GM23248 (cell line): ENCODE measurements at places on chromosomes 6 and 20. TPM values are rescaled to one million over a fixed set of nuclear protein-coding genes. Genes with fewer than 3 reads are reported as not detected.

The RAB23 gene
- 78.6 and 81.7 TPM in 2 replicates for total RNA-seq

The ZBTB24 gene
- 6.8 and 7.6 TPM in 2 replicates for total RNA-seq

The DAAM2 gene
- total RNA-seq: 5.1 and 5.6 TPM in 2 replicates

The ZNF165 gene
- total RNA-seq: 0.25 and 0.86 TPM in 2 replicates

The MED20 gene
- 21.0 and 30.6 TPM in 2 replicates for total RNA-seq

The HIVEP2 gene
- 15.0 and 21.0 TPM in 2 replicates for total RNA-seq

The ZC2HC1B gene
- not detected in 2 replicates for total RNA-seq

The BHLHE23 gene
- total RNA-seq: not detected in 2 replicates

The TBCC gene
- total RNA-seq: 36.9 and 37.3 TPM in 2 replicates

GRCh38 chr6:16406966-16407365 lies 168.6 kb downstream of the GMPR start:
- H3K27ac ChIP-seq: no peak overlapping the region
- H3K4me3 ChIP-seq: no peak overlapping the region
- H3K4me1 ChIP-seq: peaks cover 11% of the 10 kb centered on the region
- H3K27me3 ChIP-seq: no peaks in the 10 kb centered on the region

- H3K27ac ChIP-seq: no peak overlapping the region
- DNase-seq: no peak
- H3K4me1 ChIP-seq: 0 out of 2 replicates have a peak, but pooled peaks cover 5% of the 10 kb centered on the region
- no peaks in the 10 kb centered on the region for H3K36me3 ChIP-seq
- H3K4me3 ChIP-seq: no peak overlapping the region
- no peaks in the 10 kb centered on the region for H3K27me3 ChIP-seq
These were observed 6.1 kb upstream of the ULBP2 start for GRCh38 chr6:149935668-149936067.

- no peaks in the 10 kb centered on the region for H3K27me3 ChIP-seq
- H3K4me3 ChIP-seq: no peak overlapping the region
- H3K27ac ChIP-seq: no peak overlapping the region
- H3K36me3 ChIP-seq: no peaks in the 10 kb centered on the region
These were observed 274.1 kb upstream of the FLRT3 start for GRCh38 chr20:14611479-14611878.

- no peak overlapping the region for H3K4me3 ChIP-seq
- no peak overlapping the region for H3K27ac ChIP-seq
- peaks cover 39% of the 10 kb centered on the region for H3K4me1 ChIP-seq
- DNase-seq: no peak
These were observed 108.7 kb downstream of the FYN start for GRCh38 chr6:111764238-111765175.

DNA sequence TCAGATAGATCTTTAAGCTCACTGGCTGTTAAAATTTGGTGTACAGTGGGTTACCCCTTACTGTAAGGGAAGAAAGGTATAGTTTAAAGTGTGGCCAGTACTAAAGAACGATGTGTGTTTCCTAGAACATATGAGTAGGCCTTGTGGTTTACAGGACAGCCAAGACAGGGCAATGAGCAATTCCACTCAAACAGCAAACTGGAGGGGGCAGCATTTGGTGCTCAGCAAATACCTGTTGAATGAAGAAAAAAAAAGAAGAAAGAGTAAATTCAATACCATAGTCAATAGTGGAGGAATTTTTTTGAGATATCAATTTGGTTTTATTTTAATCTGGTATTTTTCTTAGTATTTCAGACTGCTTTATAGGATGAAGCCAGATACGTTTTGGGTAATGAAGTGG lies 3.8 kb upstream of the NCOA5 start:
- H3K4me1 ChIP-seq: no peaks in the 10 kb centered on the region
- H3K4me3 ChIP-seq: no peak overlapping the region
- DNase-seq: peak; percentile 27
- H3K27me3 ChIP-seq: peaks cover 25% of the 10 kb centered on the region

- H3K4me1 ChIP-seq: no peaks in the 10 kb centered on the region
- no peaks in the 10 kb centered on the region for H3K27me3 ChIP-seq
- no peak overlapping the region for H3K4me3 ChIP-seq
- H3K27ac ChIP-seq: no peak overlapping the region
- DNase-seq: no peak
These were observed 771.9 kb upstream of the DEFB115 start for GRCh38 chr20:30485331-30486102.

GRCh38 chr6:37207903-37208456 lies 38.0 kb downstream of the PIM1 start:
- H3K27me3 ChIP-seq: no peaks in the 10 kb centered on the region
- no peaks in the 10 kb centered on the region for H3K36me3 ChIP-seq
- DNase-seq: peak; percentile 76
- 0 out of 2 replicates have a peak, but pooled peaks cover 6% of the 10 kb centered on the region for H3K4me1 ChIP-seq

DNA sequence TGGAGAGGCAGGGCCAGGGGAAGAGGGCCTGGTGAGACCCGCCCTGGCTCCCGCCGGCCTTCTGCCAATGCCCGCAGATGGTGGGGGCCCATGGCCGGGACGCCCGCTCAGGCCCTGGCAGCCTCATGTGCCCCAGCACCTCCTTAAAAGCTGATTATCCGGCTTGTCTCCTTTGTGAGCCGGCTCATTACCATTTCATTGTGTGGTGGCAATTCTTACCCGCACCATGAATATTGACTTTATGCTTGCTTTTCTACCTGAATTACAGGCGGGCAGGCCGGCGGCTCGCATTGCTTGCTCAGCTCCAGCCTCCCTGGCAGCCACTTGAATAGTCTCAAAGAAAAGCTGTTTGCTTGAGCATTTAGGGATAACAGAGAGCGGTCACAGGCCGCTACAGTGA lies 120.0 kb upstream of the JAG1 start:
- H3K27ac ChIP-seq: no peak overlapping the region
- no peaks in the 10 kb centered on the region for H3K36me3 ChIP-seq
- H3K4me3 ChIP-seq: no peak overlapping the region
- DNase-seq: no peak
- H3K4me1 ChIP-seq: no peaks in the 10 kb centered on the region
- H3K27me3 ChIP-seq: peaks cover 13% of the 10 kb centered on the region

- H3K4me1 ChIP-seq: peaks cover 50% of the 10 kb centered on the region
- H3K4me3 ChIP-seq: no peak overlapping the region
- no peaks in the 10 kb centered on the region for H3K27me3 ChIP-seq
- no peak overlapping the region for H3K27ac ChIP-seq
- DNase-seq: no peak
These were observed 21.6 kb upstream of the TOP1 start for GRCh38 chr20:41006936-41007474.

GRCh38 chr6:33171880-33172687 lies 20.2 kb downstream of the COL11A2 start:
- H3K36me3 ChIP-seq: no peaks in the 10 kb centered on the region
- no peaks in the 10 kb centered on the region for H3K27me3 ChIP-seq
- DNase-seq: no peak
- no peak overlapping the region for H3K27ac ChIP-seq

DNA sequence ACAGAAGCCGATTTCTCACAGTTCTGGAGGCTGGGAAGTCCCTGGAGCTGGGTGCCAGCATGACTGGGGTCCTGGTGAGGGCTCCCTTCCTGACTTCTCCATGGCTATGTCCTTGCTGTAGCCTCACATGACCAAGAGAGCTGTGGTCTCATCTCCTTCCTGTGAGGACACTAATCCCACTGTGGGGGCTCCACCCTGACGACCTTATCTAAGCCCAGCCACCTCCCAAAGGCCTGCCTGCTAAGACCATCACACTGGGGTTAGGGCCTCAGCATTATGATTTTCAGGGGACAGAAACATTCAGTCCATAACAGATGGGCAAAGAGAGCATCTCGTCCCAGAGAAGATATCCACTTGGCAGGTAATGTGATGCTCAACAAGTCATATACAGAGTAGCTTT lies 16.8 kb downstream of the RPP40 start:
- H3K36me3 ChIP-seq: no peaks in the 10 kb centered on the region
- H3K4me3 ChIP-seq: no peak overlapping the region
- H3K27me3 ChIP-seq: no peaks in the 10 kb centered on the region

GRCh38 chr20:53921443-53921973 lies 148.9 kb downstream of the BCAS1 start:
- H3K4me3 ChIP-seq: no peak overlapping the region
- H3K27ac ChIP-seq: no peak overlapping the region
- peaks cover 39% of the 10 kb centered on the region for H3K4me1 ChIP-seq
- H3K27me3 ChIP-seq: no peaks in the 10 kb centered on the region
- H3K36me3 ChIP-seq: no peaks in the 10 kb centered on the region
- DNase-seq: no peak

GRCh38 chr6:20044883-20045282 lies 167.4 kb downstream of the MBOAT1 start:
- no peak overlapping the region for H3K27ac ChIP-seq
- no peak overlapping the region for H3K4me3 ChIP-seq
- no peaks in the 10 kb centered on the region for H3K36me3 ChIP-seq

DNA sequence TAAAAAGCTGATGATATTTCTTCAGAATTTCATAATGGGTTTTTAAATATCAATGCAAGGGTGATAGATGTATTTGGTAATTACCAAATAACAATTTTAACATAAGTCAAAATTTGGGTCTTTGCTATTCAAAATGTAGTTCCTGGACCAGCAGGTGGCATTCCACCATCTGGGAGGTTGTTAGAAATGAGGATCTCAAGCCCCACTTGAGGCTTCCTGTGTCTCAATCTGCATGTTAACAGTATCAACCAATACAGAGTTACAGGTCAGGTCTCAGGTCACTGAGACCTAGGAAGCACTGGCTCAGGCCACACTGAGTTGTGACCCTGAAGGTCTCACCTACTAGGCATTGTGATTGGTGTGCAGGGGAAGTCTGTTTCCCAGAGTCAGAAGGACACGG lies 57.2 kb upstream of the MTRF1L start:
- no peak overlapping the region for H3K27ac ChIP-seq
- no peaks in the 10 kb centered on the region for H3K27me3 ChIP-seq
- no peak for DNase-seq
- H3K4me3 ChIP-seq: no peak overlapping the region
- peaks cover 9% of the 10 kb centered on the region for H3K4me1 ChIP-seq
- no peaks in the 10 kb centered on the region for H3K36me3 ChIP-seq

DNA sequence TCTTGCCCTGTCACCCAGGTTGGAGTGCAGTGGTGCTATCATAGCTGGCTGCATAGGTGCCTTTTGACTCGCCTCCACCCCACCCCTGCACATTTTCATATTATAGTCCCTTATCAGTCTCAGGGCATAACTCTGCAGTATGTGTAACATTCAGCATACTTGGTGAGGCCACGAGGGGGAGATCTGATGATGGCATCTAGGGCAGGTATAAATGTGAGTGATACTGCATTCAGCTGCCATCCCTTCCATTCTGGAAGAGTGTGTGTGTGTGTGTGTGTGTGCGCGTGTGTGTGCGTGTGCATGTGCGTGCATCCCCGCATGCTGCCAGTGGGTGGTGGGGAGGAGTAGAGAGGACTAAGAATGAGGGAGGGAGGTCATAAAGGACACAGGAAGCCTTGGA lies 81.4 kb downstream of the JARID2 start:
- no peak for DNase-seq
- H3K27me3 ChIP-seq: no peaks in the 10 kb centered on the region
- H3K4me3 ChIP-seq: no peak overlapping the region
- no peaks in the 10 kb centered on the region for H3K36me3 ChIP-seq

GRCh38 chr6:70847106-70848084 lies 109.5 kb downstream of the B3GAT2 start:
- no peak overlapping the region for H3K27ac ChIP-seq
- no peaks in the 10 kb centered on the region for H3K36me3 ChIP-seq
- no peaks in the 10 kb centered on the region for H3K4me1 ChIP-seq
- DNase-seq: no peak
- no peak overlapping the region for H3K4me3 ChIP-seq

DNA sequence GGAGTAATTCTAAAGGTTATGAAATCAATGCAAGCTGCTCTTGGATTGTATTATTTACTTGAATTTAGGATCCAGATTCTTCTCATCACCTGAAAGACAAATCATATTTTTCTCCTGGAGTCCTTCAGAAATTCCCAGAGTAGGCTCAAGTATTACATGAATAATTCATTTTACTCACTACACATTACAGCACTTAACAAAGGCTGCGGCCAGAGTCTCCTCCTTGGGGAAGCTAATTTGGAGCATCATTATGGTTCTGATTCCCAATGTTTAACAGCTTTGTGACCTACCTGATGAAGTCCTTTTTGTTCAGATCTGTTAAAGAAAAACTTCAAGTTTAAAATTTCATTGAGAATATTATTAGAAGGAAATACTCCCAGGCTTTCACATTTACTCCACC lies 28.7 kb downstream of the GRIK2 start:
- H3K27ac ChIP-seq: no peak overlapping the region
- no peaks in the 10 kb centered on the region for H3K36me3 ChIP-seq
- H3K4me1 ChIP-seq: no peaks in the 10 kb centered on the region
- H3K27me3 ChIP-seq: no peaks in the 10 kb centered on the region
- no peak for DNase-seq
- no peak overlapping the region for H3K4me3 ChIP-seq

DNA sequence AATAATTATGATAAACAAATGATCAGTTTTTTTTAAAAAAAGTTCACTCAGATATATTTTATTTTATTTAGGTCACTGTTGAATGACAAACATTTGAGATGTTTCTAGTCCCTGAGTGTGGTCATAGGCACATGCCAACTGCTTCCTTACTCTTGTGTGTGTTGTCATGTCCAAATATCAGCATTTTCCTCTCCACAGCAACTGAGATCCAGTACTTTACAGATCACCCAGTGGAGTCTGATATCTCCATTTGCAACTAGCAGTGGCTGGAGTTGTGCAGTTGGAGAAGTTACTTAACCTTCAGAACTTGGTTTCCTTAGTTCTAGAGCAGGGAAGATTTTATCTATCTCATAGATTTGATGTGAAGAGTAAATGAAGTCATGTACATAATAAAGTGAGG lies 101.3 kb downstream of the MYB start:
- H3K27me3 ChIP-seq: no peaks in the 10 kb centered on the region
- H3K4me3 ChIP-seq: no peak overlapping the region
- no peak for DNase-seq
- no peaks in the 10 kb centered on the region for H3K4me1 ChIP-seq

GRCh38 chr6:116522896-116523295 lies 11.5 kb downstream of the CALHM5 start:
- no peak overlapping the region for H3K27ac ChIP-seq
- H3K4me3 ChIP-seq: no peak overlapping the region
- H3K27me3 ChIP-seq: no peaks in the 10 kb centered on the region
- DNase-seq: no peak
- H3K36me3 ChIP-seq: no peaks in the 10 kb centered on the region
- no peaks in the 10 kb centered on the region for H3K4me1 ChIP-seq

- H3K27ac ChIP-seq: no peak overlapping the region
- 0 out of 2 replicates have a peak, but pooled peaks cover 6% of the 10 kb centered on the region for H3K4me1 ChIP-seq
- H3K27me3 ChIP-seq: no peaks in the 10 kb centered on the region
- no peak for DNase-seq
These were observed 71.2 kb upstream of the EMILIN3 start for GRCh38 chr20:41437836-41438235.
